Metanephros (tissue), 2 donors: ENCODE measurements at places on chromosomes 5 and 9. TPM values are rescaled to one million over a fixed set of nuclear protein-coding genes. Genes with fewer than 3 reads are reported as not detected.

Gene CCNB1
- total RNA-seq = 56.9 TPM

Gene MUSK
- total RNA-seq = 2.3 TPM

Gene PRLR
- total RNA-seq = 27.6 TPM

Gene GMCL2
- not detected for total RNA-seq

Gene BHMT
- 359 TPM for total RNA-seq

Gene PCDHA12
- 0.35 TPM for total RNA-seq

Gene SH3PXD2B
- total RNA-seq = 16.2 TPM
